Substantia nigra (tissue), 51 donors: ENCODE measurements at places on chromosomes 4 and X.

GRCh38 chr4:15250021-15250441 is 177.8 kb upstream of the C1QTNF7 start:
- DNase-seq = no peak

GRCh38 chr4:14272206-14272605 is 644.7 kb upstream of the BOD1L1 start:
- DNase-seq = no peak

DNA sequence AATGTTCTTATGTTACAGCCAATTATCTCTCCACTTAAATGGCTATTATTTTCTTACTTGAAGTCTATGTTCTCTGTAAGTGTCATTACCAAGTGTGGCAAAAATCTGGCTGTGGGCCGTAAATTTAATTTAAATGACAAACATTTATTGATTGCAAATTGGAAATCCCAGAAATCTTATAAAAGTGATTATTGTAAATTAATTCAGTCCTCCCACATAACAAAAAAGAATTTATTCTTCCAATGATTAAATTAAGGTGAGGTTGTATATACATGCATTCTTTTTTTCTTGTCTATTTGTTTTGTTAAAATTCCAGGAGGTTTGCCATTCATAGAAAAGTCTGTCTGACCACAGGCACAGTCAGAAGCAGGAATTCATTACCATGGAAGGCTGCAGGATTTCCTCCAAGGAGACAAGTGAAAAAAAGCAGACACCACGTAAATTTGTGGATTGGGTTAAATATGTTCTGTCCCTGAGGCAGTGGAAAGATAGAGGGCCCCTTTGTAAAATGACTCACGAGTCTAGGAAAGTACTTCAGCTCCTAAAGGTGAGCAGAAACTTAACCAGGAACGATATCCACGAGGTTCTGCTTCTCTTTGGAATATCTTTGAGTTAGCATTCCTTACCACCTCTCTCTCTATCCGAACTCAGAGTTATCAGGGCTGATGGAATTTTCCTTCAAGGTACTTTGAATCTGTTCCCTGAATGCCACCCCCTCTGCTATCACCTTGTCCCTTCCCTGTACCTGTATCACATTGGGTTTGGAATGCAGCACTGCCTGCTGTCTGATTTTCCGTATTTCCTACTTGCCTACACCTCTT is 10.7 kb downstream of the PPARGC1A start:
- DNase-seq = no peak

DNA sequence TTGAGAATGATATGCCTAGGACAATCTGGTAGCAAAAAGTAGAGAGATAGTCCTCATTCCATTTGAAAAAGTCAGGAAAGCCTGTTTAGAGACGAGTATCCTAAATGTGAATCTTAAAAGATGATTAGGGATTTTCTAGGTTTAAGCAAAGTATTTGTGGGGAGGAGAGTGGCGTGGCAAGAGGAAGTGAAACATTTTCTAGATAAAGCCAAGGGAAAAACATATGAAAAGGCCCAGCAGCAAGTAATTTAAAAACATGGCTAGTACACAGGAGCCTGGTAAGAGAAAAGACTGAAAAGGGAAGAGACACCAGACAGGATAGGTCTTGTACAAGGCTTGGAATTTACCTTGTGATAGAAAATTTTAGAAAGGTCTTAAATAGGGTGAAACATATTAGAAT is 45.9 kb downstream of the CORIN start:
- DNase-seq = no peak

- DNase-seq = no peak
Measured at GRCh38 chr4:73780243-73780642, 39.9 kb downstream of the CXCL8 start.

DNA sequence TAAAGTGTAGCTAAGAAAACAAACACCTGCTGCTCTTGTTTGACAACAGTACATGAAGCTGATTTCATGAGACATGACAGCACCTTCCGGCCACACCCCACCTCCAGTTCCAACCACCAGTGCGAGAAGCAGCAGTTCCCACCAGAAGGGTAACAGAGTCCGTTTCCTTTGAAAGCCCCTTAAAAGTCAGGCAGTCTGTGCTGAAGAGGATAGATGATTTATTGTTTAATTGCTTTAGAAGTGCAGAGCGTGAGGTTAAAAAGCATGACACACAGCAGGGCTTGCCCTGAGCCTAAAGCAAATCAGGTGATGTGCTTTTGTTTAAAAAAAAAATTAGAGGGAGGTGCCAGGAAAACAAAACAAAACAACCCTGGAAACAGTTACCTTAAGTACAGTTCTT is 82.6 kb downstream of the HADH start:
- DNase-seq = no peak

DNA sequence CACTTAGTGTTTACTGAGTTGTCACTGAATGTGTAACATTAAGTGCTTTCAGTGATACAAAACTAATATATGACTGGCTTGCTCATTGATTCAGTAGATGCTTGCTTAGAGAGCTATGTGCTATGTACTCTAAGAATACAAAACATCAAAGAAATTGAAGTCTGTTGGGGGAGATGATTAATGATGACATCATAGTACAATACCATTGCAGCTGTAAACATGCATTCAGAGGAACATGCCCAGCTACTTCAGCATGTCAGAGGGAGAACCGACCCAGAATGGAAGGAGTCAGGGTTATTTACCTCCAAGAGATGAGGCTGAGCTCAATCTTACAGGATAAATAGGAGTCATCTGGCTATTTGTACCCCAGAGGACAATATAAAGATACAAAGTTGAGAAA is 290.8 kb downstream of the TENM3 start:
- no peak for DNase-seq
